Activated naive CD4-positive, alpha-beta T cell (primary cell): ENCODE measurements at places on chromosomes 2 and 18.

DNA sequence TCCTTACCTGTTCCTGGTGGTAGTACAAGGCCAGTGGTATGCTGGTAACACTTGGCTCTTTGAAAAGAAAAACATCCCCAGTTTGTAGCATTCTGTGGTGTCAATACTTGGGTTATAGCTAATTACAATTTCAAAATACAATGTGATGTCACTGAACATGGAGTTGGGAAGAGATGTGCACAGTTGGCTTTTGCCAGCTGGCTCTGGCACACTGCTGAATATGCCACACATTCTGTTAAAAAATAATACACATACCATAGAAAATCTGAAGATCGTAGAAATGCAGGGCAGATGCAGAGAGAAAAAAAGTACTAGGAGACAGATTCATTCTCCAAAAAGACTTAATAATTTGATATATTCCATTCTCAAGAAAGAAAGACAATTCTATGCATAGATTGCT lies 101.5 kb downstream of the TACR1 start:
- DNase-seq, result no peak

DNA sequence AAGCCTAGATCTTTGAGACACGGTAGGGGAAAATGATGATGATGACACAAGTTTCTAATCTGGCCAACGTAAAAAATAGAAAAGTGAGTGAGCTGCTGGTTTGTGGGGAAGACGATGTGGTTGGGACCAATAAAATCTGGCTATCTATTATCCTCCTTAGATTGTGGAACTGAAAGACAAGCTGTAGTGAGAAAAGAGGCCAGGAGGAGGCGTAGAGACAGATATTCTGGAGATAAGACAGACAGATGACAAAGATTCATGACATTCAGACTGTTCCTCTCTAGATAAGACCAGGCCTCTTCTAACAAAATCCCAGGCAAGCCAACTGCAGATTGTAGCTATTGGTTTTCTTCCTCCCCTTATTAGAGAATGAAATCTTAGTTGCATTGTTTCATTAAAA lies 376.3 kb upstream of the UBE2E3 start:
- DNase-seq, result no peak

- DNase-seq, result no peak
These were observed 2.2 kb downstream of the MPP4 start for GRCh38 chr2:201696151-201696659.

DNA sequence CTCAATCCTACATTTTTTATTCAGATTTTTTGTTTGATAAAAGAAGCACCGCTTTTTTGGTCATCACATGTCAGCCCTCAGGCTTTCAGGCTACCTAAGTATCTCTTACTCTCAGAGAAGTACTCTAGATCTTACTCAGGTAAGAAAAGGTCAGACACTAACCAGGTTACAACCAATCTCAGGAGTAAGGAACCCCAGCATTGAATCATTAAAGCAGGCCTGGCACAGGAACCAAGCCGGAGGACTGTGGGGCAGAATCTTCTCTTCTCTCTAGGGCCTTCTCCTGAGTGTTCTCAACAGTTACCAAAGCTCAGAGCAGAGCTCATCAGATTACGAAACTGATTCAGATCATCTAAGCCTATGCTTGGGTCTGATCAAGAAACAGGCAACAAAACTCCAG lies 28.2 kb downstream of the RBMS1 start:
- DNase-seq, result no peak

DNA sequence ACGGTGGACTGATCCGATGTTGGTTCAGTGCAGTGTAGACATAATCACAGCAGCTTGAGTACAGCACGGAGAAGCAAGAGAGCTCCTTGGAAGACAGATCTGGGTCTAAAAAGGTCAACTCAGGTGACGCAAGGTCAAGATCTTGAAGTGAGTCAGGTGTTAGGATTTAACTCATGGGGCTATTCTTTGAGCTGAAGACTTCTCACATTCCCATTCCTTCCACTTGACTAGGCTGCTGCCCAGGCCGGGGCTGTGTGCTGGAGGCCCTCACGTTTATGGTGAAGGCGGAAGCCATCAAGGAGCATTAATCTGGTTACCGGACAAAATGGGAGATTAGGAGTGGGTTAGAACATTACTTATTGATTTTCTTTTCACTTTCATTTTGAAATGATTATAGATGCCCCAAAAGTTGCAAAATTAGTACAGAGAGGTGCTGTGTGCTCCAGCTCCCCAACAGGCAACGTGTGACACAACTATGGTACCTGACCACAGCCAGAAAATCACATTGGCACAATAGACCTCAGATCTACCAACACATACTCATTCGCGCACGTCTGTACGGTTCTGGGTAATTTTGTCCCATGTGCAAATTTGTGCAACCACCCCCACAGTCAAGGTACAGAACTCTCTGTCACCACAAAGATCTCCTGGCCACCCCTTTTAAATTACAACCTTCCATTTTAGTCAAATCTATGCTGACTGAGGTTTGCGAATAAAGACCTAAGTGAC lies 77.6 kb upstream of the SEC11C start:
- DNase-seq, result no peak

GRCh38 chr2:120167272-120167671 lies 55.9 kb downstream of the TMEM185B start:
- DNase-seq, result no peak

DNA sequence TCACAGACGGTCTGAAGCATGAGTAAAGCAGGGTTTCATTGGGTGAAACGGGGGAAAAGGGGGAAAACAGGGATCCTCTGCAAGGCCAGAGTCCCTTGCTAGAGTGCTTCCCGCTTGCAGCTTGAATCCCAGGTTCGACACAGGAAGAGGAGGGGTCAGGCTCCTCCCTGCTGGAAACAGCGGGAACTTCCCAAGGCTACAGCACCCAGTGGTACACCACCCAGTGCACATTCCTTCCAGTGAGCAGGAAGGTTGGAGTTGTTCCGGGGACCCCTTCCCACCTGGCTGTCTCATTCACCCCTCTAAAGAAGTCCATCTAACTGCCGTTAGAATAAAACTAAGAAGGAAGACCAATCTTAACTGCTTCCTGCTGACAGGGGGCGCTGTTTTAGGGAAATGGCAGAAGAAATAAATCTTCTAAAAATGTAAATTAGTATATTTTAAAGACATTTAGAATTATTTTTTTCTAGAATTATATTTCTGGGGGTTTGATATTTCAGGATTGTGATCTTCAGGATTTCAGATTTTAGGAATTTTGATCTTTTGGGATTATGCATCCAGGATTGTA lies 230.9 kb downstream of the RBM43 start:
- no peak for DNase-seq

DNA sequence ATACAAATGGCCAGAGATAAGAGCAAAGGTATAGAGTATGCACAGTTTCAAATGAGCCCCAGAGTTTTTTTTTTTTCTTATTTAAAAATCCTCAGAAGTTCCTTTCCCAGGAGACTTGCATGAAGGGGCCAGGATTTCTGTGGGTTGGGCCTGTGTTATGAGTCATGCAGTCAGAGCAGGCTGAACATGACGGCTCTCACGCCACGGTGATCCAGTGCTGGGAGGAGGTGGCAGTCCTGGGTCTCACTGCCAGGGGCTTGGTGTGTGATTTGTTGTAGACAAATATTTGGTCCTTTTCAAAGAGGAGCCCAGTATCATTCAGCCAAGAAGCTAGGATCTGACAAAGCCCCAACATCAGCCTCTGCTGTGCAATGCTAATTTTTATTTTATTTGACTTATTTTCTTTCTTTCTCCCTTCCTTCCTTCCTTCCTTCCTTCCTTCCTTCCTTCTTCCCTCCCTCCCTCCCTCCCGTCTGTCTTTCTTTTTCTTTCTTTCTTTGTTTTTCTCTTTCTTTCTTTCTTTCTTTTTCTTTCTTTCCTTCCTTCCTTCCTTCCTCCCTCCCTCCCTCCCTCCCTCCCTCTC lies 10.4 kb upstream of the KCNE4 start:
- DNase-seq, result no peak

DNA sequence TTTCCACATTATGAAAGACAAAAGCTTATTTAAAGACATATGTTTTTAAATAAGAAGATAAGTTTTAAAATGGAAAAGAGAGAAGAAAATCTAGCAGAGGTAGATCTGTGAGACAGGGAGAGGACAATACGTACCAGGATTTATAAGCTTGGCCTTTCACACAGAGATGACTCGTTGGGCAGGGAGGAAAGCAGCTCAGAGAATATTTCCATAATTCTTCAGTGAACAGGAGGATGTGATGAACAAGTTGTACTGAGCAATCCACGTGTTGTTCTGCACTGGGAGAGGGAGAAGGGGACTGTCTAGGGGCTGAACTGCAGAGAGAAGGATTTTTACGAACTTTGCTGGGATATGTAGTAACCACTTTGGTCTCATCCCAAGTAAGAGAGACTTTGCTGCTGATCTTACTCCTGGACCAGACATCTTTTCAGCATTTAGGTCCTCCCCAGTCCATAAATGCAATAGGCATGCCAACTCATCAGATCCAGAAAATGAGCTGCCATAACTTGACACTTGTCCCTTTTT lies 162.5 kb upstream of the SETBP1 start:
- no peak for DNase-seq

- no peak for DNase-seq
These were observed 52.9 kb downstream of the ADI1 start for GRCh38 chr2:3466482-3466863.

- DNase-seq, result no peak
These were observed 642 bp upstream of the SRSF7 start for GRCh38 chr2:38751596-38752410.

GRCh38 chr2:168210895-168211570 lies 36.4 kb downstream of the STK39 start:
- no peak for DNase-seq

DNA sequence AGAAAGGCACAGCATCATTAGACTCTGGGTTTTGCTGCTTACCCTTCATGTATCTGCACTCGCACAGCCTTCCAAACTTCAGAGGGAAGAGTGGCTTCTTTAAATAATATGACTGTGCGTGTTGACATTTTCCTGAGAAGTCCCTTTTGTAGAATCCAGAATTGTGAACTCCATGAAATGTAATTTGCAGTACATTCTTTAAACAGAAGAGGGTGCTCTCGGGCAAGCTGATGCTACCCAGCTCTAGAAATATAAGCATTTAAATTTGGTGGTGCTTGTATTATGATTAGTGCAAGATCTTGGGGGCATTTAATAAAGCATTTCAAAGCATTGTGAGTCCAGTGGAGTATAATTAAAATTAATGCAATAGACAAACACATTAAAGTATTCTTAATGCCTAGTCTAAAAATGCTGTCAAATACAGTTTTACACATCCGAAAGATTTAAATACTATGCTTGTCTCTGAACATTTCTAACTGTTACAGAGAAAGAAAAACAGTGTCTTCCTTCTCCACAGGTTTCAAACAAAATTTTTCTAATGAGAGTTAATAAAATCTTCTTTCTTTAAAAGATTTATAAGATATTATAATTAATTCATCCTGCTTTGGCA lies 17.3 kb upstream of the GTF2A1L start:
- no peak for DNase-seq

GRCh38 chr18:4024702-4025101 lies 430.4 kb downstream of the DLGAP1 start:
- DNase-seq, result no peak

- no peak for DNase-seq
These were observed 473.1 kb upstream of the TCF4 start for GRCh38 chr18:56060967-56061541.

DNA sequence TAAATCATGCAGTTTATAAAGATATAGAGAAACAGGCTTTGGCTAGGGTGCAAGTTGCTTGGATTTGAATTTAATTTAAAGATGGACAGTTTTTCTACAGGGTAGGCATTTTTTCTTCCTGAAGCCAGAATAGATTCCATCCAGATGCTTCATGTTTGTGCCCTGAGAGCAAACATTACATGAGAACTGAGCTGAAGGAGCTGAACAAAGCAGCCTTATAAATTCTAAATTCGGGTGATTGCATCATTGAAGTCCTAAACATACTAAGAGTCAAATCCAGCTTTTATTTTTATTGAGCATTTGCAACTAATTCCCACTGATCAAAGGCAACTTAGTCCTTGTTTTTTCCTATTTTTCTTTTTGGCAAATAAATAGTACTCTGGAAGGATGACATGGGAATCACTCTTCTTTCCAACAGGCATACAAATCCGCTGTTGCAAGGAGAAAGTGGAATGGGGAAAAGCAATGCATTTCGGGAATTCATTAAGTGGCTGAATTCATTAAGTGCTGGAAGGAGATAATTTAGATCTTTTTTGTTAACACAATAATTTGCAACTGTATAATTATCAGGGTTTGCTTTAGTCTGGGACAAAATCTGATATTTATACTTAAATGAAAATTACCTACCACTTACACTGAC lies 828.0 kb downstream of the SLC4A3 start:
- no peak for DNase-seq

- DNase-seq, result no peak
These were observed 10.7 kb upstream of the ADCY3 start for GRCh38 chr2:24930768-24931167.

GRCh38 chr18:69217196-69218000 lies 183.3 kb upstream of the DOK6 start:
- no peak for DNase-seq

GRCh38 chr2:20177556-20178248 lies 47.2 kb downstream of the SDC1 start:
- DNase-seq, result no peak

DNA sequence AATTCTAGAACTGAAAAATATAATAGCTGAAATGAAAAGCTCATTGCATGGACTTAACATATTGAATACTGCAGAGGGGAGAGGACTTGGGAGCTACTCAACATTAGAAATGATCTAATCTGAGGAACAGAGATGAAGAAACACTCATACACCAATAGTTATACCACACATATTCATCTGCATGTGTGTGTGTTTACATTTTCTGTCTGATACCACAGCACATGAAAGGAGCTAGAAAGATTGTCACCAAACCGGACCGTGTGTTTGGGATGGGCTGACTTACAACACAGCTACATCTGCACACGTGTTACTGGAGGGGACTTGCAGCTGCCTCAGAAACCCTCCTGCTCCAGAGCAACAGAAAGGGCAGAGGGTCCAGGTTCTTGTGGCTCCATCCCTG lies 47.8 kb downstream of the PXDN start:
- DNase-seq, result no peak

- DNase-seq, result no peak
These were observed 49.2 kb upstream of the CDH20 start for GRCh38 chr18:61284039-61284438.
